Sciatic nerve (tissue), 2 donors: ENCODE measurements at places on chromosomes 16 and 17.
A peak's percentile ranks its signal among the peaks of the same experiment; 100 is the strongest.

- peak; percentile 33 for DNase-seq
Measured at GRCh38 chr17:249236-249993, 68.0 kb upstream of the DOC2B start.

GRCh38 chr16:83619381-83620150 is 188.2 kb upstream of the HSBP1 start:
- no peak for DNase-seq

DNA sequence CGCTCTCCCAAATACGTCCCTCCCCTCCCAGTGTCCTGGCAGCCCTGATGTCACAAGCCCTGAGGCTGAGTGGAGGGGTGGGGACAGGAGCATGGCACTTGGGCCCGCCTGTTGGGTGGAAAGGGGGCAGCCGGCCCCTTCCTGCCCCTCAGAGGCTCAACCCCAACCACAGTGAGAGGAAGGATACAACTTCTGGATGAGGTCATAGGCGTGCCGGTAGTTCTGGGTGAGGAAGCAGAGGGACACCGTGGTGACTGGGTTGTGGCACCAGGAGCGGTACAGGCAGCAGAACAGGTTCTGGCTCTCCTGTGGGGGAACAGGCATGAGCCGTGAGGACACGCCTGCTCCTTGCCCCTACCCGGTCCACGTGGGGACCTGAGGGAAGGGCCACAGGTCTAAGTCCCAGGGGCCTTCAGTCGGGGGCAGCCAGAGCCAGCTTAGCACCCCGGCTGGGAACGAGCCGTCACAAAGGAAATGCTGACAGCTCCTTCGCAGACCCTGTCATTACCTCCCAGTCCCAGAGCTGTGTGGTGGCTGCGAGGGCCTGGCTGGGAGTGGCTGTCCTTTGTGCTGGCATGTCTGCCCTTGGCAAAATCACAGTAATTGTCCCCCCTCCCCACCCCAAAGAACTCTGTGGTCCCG is 11.2 kb upstream of the MTSS2 start:
- no peak for DNase-seq

DNA sequence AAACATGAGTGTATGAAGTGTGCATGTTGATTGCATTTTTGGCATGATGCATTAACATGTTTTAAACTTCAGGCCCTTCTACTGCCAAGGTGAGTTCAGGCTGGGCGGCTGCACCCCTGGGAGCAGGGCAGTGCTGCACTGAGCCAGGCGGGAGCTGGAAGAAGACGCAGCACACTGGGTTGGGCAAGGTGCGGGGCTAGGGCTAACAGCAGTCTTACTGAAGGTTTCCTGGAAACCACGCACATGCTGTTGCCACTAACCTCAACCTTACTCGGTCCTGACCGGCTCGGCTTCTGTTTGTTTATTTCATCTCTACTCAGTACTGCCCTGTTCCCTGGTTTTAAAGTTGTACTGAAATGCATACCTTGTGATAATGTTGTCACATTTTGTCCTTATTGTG is 61.0 kb downstream of the MAP2K4 start:
- no peak for DNase-seq

DNA sequence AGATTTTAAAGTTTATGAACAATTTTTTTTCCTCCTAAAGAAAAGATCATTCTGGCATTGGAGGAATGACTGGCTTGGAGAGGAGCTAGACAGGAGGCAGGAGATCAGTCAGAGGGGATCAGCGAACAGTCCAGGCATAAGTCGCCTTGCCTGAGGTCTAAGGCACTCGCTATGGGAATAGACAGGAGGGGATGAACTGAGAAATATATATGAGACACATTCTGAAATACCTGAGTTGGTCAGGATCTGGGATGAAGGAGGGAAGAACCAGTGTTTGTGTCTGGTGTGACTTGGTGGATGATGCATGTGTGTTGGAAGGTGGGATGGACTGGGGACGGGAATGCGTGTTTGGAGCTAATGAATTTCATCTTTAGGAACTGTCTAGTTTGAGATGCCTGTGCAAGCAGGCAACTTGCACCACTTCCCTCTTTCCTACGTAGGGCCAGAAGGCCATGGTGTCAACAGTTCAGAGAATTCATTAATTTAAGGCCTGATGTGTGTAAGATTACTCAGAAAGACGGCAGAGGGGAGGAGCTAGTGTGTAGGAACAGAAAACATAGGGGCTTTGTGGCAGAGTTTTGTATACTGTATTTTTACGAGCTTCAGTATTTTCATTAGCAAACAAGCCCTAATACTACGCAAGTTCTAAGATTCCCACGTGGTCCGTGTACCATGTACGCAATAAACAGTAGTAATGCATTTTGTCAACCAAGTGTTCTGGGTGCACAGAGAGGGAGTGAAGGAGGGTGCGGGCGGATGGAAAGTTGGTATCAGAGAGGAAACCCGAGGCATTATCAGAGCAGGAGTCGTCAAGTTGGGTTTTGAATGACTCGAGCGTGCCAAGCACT is 825 bp downstream of the HEATR6 start:
- no peak for DNase-seq

DNA sequence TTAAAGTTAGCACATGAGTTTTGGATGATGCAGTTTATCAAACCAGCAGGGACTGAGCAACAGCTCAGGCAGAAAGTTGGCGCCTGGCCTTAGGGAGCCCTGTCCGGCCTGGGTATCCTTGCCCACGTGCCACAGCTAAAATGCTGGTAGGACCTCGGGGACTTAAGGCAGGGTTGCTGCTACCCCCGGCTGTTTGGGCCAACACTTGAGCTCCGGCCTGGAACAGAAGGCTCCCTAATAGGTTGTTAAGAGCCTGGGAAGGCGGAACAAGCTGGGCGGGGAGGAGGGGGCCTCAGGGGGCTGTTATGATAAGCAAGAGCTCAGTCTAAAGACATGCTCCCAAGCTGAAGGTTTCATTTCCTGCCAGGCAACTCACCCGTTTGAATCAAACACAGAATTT is 39.7 kb downstream of the CUEDC1 start:
- DNase-seq = no peak

- DNase-seq = no peak
Measured at GRCh38 chr16:22861580-22861979, 47.6 kb downstream of the HS3ST2 start.

GRCh38 chr16:53886482-53887378 is 182.8 kb downstream of the FTO start:
- DNase-seq = no peak

DNA sequence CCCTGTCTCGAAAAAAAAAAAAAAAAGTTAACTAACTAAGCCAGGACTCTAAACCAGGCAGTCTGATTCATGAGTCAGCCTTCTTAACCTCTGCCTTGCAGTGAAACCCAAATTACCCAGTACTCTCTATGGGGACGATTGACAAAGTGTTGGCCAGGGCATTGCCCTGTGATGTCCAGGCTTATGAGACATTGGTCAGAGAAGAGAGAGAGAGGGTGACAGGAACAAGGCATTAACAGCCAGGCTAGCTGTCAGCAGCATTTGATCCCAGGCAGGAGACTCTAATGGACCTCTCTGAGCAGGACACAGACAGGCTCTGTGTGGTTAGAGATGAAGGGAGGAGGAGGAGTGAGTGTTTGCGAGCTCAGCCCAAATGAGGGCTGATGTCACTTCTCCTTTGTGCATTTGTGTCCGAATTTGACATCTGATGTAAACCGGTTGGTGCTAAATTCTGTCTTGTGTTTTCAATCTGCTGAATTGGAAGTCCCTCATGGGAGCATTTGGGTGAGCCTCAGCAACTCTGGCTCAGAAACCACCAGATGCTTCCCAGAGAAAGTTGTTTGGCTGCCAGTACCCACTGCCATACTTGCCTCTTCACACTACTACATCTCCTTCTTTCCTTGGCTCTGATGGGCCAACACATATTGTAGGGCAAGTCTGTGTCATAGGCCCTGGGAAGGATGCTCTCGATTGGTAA is 4.3 kb upstream of the MYL4 start:
- DNase-seq = no peak

DNA sequence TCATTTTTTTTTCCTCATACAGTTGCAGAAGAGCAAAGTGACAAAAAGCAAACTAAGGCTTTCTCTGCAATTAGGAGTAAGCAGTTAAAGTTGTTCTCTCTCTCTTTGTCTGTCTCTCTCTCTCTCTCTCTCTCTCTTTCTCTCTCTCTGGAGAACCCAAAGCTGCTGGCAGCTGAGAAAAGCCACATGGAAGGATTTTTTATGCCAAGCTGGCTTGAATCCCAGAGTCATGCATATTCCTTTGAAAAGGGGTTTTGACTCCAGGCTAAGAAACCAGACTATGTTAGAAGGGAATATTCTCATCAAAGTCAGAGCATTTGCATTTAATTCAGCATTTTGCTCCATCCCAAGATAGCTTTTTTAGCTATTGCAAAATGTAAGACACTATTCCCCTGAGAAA is 1114.2 kb upstream of the GOT2 start:
- no peak for DNase-seq

DNA sequence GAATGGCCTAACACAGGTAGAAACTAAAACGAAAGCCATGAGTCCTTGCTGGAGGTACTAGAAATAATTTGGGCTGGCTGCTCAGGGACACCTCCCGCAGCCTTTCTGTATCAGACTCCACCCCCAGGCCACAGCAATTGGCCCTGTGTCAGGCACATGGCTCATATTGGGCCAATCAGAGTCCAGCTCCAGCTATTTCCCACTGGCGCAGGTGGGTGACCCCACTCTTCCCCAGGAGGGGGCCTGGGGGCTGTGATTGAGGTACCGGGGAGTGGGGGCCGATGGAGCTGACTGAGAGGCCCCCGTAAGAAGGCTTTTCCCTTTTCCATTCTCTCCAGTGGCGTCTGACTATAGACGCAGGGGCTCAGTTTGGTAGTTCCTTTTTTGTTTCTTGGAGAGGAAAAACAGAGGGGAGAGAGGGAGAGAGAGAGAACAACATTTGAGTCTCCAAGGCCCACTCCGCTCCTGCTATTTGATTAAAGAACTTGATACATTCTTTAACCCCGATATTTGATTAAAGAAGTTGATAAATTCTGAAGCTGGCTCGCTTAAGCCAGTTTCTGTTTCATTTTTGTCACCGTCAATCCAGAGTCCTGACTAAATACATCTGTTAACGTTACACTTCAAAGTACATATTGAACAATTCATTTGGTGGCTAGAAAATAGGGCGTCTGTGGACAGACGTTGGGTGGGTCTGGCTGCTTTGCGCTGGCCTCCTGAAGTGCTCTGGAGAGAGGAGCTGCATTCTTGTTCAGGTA is 26.3 kb downstream of the FOXL1 start:
- peak; percentile 40 for DNase-seq

DNA sequence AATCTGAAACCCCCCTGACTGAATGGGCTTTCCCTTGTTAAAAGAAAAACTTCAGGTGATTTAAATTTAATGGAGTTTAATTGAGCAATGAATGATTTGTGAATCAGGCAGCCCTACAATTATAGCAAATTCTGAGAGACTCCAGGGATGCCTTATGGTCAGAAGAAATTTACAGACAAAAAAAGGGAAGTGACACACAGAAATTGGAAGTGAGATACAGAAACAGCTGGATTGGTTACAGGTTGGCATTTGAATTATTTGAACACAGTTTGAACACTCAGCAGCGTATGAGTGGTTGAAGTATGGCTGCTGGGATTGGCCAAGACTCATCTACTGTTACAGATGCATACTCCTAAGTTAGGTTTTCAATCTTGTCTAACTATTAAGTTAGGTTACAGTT is 19.0 kb upstream of the CPHXL start:
- no peak for DNase-seq

DNA sequence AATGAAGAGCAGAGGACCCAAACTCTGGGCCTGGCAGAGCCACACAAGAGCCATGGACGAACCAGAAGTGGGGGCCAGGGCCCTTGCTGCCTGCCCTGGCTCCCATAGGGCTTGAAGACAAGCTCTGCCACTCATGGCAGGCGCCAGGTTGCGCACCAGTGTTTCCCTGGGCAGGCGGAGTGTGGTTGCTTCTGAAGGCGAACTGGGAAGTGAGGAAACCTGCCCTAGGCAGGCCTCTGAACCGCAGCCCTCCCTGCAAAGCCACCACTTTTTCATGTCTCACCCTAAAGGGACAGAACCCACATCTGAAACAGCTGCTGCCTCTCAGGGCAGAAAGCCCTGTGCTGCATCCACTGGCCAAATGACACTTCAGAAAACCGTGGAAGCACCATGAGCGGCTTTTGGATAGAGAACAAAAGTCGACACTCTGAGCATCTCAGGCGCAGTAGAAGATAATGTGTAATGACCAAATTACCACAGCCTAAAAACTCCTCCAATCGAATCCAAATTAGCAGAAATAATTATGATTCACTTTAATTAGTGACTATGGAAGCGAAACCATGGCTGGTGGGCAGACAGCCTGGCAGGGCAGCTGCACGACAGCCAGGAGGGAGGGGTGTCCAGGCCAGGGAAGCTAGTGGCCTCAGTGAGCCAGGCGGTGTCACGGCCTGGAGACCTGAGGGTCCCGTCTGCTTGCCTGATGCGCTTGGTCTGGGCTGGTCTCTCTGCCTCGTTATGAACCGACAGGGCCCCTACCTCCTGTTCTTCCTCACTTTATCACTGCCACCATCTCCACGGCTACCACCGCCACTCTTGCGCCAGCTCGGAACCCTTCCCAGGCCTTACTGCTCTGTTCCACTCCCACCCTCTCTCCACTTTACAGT is 59.1 kb downstream of the PRMT7 start:
- DNase-seq = no peak

DNA sequence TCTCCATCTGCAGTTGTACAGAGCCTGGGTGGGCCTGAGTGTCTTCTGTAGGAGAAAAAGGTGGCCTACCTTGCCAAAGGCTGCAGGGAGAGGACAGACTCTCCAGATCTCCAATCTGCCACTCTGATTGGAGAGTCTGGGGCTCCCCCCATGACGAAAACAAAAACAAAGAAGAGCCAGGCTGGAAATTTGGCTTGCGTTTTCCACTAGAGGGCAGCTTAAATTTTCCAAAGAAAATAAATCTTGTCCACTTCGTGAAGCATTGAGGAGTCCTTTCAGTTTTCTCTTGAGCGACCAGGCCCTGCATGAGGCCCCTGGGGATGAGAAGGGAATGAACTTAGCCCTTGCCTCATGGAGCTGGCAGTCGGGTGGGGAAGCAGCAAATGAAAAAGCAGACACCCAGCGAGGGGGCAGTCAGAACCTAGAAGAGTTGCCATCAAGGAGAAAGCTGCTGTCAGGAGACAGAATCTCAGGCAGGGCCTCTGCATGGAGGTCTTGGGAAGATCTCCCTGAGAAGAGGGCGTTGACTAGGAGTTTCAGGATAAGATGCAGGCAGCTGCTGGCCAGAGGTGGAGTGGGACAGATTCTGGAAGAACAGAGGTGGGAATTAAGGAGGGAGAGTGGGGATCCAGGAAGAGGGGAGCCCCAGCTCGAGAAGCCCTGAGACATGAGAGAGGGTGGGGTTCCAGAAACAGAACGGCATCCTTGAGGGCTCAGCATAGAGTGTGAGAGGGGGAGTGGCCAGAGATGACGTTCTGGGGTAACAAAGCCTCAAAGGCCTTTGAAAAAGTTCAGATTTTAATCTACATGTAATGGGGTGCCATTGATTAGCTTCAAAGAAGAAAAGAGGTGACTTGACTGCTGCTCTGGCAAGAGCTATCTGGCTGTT is 8.4 kb upstream of the SHCBP1 start:
- DNase-seq = no peak
